IMR-90 (cell line): ENCODE measurements at places on chromosomes 1 and 21. TPM values are rescaled to one million over a fixed set of nuclear protein-coding genes. Genes with fewer than 3 reads are reported as not detected.
A peak's percentile ranks its signal among the peaks of the same experiment; 100 is the strongest.

DNA sequence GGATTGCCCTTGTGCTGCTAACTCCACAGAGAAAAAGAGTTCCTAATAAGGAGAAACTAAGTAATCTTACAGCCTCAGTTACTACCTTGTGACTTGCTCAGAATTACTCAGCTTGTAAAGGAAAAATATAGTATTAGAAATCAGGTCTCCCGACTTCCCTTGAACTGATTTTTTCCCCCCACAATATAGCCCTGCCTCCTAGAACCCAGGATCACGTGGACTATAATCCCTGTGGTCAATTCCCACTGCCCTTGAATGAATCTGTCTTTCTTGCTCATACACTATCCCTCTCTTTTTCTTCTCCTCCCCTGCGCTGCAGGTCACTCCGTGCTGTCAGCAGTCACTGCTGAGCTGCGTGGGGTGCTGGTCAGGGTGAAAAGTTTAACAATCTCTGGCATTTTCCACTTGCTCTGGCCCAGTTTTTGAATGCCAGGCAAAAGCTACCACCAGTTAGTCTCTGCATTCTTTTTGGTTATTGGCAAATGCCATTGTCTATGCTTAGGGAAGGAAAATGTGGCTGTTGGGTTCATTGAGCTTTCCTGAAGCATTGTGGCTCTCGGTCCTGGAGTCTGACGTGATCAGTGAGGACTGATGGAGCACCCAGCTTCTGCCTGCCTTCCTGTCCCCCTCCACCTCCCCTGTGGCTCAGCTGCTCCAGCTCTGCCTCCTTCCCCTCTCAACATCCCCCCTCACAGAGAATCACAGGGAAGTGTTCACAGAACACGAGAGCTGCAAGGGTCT lies 1.9 kb upstream of the MYOC start:
- peak; percentile 10 for DNase-seq

Gene SH2D1B
- total RNA-seq: 0.18 TPM in 1 of 2 replicates, not detected in the other

GRCh38 chr1:24421502-24421901 lies 5.9 kb downstream of the NIPAL3 start:
- no peak for DNase-seq

GRCh38 chr1:112698366-112699310 lies 8.3 kb downstream of the RHOC start:
- no peak for DNase-seq

Gene TNFRSF9
- total RNA-seq: 0.56 and 0.72 TPM in 2 replicates
